ENCODE measurements at places on chromosomes 4 and X.

- no peak for DNase-seq
These were observed 342.8 kb downstream of the PPARGC1A start for GRCh38 chr4:23547096-23547495.

- no peak for DNase-seq
These were observed 231.5 kb downstream of the BCOR start for GRCh38 chrX:39866229-39866628.

DNA sequence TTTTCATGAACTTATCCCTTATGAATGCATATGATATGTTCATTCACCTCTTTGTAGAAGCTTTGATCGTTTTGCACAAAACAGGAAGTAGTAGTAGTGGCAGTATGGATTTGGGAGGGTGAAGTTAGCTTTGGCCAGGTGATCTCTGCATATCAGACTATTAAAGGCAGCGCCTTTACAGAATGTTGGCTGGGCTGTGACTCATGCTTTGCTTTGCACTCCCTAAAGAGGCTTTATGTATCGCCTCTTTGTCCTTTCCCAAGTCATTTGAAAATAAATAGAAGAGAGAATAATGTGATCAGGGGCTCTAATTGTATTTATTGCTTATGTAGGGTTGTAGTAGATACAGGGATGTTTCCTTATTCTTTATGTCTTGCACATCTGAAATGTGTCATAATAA is 50.4 kb downstream of the SHROOM3 start:
- no peak for DNase-seq

- no peak for DNase-seq
These were observed 88.5 kb downstream of the ADRA2C start for GRCh38 chr4:3854661-3855060.

GRCh38 chr4:87007528-87008446 is 73.0 kb downstream of the AFF1 start:
- DNase-seq: no peak

DNA sequence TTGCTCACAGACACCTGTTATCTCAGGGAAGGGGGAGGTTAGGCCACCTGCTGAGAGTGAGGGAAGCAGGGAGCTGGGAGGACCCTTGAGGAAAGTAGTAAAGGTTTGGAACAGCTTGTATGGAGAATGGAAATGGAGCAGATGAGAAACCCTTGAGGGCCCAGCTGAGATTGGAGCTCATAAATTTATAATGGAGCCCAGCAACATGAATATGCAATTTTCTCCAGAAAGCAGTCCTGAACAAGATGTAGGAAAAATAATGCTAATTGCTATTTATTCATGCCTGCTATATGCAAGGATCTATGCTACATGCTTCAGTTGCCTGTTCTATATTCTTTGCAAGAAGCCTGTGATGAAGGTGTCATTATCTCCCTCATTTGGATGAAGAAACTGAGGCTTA is 67.5 kb upstream of the LEF1 start:
- no peak for DNase-seq

- DNase-seq: no peak
These were observed 12.9 kb downstream of the DIPK2B start for GRCh38 chrX:45187731-45188130.

DNA sequence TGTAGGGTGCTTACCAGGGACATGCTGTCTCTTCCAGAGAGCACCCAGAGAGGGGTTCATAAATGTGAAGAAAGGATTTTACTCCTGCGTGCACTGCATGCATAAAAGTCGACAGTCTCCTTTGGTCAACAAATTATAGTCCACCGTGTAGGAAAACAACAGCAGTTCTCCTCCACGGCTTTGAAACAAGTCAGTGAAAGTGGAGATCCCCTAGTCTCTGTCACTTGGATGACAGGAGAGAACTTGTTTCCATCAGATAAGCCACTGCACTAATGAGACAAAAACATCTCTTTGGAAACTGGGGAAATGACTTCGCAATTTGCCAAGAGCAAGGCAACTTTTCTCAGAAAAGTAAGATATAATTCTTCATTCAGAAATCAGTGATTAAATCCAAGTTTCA is 9.7 kb downstream of the UNC5C start:
- DNase-seq: no peak

- no peak for DNase-seq
These were observed 1.5 kb downstream of the PGRMC1 start for GRCh38 chrX:119237562-119237942.

DNA sequence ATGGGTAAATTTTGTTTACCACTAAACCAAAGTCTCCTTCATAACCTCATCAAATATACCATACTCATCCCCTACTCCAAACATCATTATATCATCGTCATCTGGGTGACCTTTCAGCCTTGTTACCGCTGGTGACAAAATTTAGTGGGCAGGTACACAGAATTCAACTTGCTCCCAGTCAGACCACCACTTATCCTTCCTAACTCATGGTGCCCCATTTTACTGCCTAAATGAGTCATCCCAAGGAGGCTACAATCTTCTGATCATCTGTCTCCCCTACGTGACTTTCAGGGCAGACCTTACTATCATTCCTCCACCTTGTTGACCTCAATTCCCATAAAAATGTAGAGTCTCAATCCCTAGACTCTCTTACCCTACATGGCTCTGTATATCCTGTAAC is 49.6 kb downstream of the DCHS2 start:
- no peak for DNase-seq

- DNase-seq: no peak
These were observed 217.8 kb upstream of the NDST4 start for GRCh38 chr4:115331241-115331640.

DNA sequence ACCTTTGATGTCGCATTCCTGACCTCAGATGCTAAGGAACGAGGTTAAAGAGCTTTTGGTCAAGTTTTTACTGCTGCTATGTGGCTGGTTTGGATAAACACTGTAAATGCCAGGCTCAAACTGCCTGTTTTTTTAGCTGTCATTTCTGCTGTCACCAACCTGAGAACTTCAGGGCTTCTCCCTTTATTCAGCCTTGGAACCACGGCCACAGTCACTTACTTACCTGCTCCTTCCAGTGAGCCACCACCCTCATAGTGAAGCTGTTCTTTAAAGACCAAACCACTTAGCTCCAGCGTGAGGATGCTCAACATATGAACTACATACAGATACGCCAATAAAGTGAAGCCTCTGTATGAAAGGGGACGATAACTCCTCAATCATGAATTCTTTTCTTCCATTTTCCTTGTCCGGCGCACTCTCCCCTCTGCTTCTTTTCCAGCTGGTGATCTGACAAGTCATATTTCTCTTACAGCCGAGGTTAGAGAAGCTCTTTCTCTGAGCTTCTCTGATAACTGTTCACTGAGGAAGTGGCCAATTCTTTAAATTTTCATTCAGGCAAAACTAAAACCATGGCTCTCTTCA is 152.8 kb upstream of the ANK2 start:
- no peak for DNase-seq

DNA sequence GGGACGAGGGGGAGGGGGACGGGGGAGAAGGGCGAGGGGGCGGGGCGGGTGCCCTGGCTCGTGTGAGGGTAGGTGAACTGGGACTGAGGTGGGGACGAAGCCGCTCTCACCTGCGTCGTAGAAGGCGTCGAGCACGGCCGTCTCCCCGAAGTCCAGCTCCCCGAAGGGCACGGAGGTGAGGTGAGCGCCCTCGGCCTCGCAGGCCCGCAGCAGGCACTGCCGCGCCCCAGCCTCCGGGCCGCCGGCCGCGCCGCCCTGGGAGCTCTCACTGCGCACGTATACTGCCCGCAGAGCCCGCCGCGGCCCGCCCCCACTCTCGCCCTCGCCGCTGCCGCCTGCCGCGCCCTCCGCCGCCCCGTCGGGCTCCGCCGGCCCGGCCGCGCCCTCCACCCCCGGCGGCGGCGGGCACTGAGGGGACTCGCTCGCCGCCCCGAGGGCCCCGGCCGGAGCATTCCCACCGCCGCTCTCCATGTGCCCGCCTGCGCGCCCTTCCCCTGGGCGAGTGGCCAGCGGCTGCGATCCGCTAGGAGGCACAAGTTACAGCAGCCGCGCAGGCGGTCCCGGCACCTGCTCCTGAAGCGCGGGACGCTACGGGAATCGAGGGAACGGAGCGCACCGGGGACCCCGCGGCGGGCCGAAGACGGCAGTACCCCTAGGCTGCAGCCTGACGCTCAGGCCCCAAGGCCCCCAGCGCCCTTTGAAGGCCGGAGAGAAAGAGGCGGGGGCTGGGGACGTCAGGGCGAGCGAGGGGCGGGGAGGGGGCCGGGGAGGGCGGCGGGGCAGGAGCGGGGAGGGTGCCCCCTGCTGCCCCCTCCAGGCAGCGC is at the start of gene MAP3K15:
TSS of gene MAP3K15 (minus strand) at position 718 of the 824 bp plus-strand sequence. CDS start at position 471, 247 bp downstream.
- DNase-seq: no peak

GRCh38 chrX:132470831-132471230 is 18.0 kb downstream of the MBNL3 start:
- DNase-seq: no peak

- DNase-seq: no peak
These were observed 82.9 kb downstream of the LAS1L start for GRCh38 chrX:65451663-65452062.

DNA sequence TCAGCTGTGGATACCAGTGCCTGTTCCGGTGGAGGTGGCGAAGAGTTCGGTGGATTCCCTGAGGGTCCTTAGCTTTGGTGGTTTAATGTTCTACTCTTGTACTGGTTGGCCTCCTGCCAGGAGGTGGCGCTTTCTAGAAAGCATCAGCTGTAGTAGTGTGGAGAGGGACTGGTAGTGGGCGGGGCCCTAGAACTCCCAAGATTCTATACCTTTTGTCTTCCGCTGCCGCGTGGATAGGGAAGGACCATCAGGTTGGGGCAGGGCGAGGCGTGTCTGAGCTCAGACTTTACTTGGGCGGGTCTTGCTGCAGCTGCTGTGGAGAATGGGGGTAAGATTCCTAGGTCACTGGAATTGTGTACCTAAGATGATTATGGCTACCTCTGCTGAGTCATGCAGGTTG is 390.3 kb downstream of the FAM47A start:
- DNase-seq: no peak

DNA sequence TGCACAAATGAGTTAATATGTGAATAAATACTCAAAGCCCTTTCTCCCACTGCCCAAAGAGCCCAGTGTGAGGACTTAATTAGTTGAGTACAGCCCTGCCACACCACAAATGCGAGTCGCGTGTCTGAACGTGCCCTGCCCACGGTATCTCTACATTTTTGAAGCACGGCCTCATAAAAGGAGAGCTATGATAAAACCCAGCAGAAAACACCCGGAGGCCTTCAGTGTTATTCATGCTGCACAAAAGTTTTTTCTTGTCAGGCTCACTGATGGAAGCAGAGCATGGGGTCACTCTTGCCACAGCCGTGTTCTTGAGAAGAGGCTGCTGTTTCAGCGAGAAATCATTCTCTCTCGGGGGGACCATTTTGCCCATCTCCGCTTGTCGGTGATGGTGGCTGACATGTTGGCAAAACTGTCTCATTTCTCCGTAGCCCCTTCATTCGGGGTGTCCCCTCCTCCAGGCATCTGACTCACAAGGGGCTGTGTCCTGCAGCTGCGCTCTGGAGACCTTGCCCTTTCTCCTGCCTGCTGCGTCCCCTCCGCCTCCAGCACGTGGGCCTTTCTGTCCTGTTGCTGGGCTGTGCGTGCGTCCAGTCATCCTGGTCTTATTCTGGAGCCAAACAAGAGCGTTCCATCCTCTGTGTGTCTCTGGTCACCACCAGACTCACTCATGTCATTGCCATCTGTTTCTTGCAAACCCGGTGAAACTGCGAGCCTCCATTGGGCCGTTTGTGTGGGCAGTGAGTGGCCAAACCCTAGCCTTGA is 88.8 kb downstream of the SORCS2 start:
- no peak for DNase-seq

DNA sequence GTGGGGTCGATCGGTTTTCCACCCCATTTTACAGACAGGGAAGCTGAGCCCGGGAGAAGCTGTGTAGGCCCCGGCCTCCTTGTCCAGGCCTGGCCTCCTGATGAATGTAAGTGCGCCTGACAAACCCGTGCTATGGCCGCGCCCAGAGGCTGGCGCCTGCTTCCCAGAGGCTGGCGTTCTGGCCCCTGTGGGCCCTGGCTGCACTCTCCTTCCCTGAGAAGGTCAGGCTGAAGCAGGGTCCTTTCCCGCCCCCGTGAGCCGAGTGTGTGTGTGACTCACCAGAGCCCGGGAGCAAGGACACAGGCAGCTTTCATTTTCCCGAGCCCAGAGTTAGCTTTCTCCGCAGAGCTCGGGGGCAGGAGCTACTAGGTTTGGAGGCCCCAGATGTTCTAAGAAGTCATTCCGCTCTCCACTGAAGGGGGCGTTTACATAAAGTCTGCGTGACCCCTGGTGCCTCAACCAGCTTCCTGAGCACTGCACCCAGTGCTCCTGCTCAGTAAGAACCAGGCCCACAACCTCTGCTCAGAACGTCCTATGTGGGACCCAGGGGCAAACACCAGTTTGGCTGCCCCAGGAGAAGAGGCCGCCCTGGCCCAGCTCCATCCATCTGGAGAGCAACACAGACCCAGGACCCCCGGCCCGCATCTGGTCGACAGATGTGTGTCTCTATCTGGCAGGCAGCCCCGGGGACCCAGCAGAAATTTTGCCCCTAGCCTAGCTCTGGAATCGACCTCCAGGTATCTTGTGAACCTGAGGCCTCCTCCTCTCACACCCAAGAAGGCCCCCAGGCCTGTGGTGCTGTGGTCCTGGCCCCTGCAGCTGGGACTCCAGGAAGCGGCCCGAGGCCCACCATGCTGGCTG is 13.6 kb downstream of the UVSSA start:
- DNase-seq: no peak

- no peak for DNase-seq
These were observed 71.8 kb downstream of the AFAP1 start for GRCh38 chr4:7867701-7868435.

- no peak for DNase-seq
These were observed 48.3 kb downstream of the RAB33B start for GRCh38 chr4:139501927-139502899.

DNA sequence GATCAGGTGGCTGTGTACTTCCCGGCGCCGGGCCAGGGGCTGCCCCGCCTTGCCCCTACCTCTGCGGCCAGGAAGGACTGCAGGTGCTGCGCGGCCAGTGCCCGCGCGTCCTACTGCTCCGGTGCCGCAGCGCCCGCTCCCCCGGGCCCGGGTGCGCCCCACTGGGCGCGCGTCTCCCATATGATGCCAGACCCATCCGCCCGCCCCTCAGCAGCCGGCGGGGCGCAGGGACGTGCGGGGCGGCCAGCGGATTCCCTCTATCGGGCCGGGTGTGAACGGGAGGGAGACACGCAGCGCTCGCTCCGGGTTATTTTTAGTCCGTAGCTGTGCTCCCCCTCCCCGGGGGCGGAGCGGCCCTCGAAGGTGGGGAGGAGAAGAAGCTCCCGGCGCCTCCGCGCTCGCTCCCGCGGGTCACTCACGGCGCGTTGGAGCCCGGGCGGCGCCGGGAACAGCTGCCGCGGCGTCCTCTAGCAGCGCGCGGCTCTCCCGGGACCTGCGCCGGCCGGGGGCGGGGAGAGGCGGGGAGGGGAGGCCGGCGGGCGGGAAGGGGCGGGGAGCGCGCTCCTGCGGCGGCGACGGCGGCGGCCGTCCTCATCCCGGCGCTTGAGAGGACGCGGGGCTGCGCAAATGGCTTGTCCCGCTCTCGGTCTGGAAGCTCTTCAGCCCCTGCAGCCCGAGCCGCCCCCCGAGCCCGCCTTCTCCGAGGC is 103.6 kb downstream of the UCHL1 start:
- DNase-seq: no peak

DNA sequence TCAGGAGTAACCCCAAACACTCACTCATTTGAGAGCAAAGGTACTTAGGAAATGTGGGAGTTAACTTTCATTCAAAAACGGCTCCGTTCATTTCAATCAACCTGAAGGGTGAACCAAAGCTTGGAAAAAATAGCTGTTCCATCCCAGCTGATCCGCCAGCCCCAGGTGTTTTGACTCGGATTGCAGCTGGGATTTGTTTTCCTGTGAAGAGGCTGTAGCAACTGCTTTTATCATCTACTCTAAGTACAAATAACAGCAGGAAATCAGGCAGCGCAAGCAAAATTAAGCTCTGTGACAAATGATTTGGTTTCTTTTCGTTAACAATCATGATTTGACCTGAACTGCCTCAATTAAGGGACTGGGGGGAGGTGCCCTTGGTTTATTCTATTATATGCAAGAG is 154.7 kb downstream of the BEND2 start:
- no peak for DNase-seq
